ENCODE measurements at places on chromosomes 5 and 9.

DNA sequence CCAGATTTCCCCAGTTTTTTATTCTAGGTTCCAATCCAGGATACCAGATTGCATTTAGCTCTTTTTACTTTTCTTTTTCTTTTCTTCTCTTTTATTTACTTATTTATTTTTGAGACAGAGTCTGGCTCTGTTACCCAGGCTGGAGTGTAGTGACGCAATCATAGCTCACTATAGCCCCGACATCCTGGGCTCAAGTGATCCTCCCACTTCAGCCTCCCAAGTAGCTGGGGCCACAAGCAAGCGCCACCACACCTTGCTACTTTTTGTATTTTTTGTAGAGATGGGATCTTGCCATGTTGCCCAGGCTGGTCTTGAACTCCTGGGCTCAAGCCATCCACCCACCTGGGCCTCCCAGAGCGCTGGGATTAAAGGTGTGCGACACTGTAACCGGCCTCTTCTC lies 48.4 kb downstream of the GSN start:
- DNase-seq = no peak

- DNase-seq = no peak
Observed at GRCh38 chr5:31995006-31995405, 179.1 kb downstream of the GOLPH3 start.

- no peak for DNase-seq
Observed at GRCh38 chr9:9392755-9393154, 1220.0 kb downstream of the PTPRD start.

DNA sequence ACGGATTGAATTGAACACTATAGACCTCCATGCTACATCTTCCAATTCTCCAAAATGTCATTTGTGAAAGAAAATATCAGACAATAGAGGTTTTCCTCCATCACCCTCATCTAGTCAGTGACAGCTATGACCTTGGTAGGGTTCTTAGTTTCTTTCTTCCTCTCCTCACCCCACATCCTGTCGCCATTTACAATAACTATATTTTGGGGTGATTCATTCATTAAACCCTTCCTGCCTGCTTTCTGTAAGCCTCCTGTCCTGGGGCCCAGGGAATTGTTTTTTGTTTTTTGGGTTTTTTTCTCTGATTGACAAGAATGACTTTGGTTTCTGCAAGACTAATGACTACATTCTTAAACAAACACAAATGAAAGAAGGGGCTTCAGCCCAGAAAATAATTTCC lies 82.6 kb downstream of the PRELID2 start:
- DNase-seq = no peak

DNA sequence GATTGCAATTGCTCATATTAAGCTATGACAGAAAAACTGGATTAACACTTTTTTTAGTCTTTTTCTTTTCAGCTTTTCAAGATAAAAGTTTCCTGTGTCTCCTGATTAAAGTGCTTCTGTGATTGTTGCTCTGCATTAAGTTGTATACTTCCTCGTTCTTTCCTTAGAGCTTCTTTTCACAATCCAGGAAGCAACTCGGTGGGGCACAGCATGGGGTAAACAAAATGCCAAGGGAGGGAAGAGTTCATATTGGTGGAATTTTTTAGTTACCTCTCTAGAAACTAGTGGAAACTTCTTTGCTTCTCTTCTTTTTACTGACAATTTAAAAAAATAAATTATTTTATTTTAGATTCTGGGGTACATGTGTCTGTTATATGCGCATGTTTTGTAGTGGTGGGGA lies 37.8 kb upstream of the ARRDC3 start:
- no peak for DNase-seq

- DNase-seq = no peak
Observed at GRCh38 chr5:9295466-9295801, 250.4 kb downstream of the SEMA5A start.

DNA sequence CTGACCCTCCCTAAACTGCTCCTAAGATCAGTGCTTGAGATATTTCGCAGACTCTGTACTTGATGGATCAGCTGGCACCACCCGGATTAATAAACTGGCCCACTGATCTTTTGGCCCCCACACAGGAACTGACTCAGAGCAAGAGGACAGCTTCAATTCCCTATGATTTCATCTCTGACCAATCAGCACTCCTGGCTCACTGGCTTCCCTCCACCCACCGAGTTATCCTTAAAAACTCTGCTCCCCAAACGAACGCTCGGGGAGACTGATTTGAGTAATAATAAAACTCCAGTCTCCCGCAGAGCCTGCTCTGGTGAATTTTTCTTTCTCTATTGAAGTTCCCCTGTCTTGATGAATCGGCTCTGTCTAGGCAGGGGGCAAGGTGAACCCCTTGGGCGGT lies 36.5 kb upstream of the CD180 start:
- no peak for DNase-seq

DNA sequence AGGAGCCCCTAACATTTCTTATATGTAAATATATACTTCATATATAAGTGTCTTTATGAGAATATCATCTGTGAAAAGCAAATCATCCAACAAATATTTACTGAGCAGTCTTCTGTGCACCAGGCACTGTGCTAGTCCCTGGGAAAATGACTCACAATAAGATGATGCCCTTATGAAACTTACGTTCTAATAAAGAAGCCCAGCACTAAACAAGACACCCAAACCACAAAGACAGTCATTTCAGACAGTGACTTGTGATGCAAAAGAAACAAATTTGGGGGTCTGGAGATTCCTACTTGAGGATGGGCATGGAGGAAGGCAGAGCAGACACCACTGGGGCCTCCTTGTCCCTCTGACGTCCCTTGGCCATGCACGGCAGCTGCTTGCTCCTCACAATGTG lies 30.6 kb upstream of the PPP1R2B start:
- no peak for DNase-seq

GRCh38 chr9:88697764-88698432 lies 162.9 kb downstream of the NXNL2 start:
- no peak for DNase-seq

DNA sequence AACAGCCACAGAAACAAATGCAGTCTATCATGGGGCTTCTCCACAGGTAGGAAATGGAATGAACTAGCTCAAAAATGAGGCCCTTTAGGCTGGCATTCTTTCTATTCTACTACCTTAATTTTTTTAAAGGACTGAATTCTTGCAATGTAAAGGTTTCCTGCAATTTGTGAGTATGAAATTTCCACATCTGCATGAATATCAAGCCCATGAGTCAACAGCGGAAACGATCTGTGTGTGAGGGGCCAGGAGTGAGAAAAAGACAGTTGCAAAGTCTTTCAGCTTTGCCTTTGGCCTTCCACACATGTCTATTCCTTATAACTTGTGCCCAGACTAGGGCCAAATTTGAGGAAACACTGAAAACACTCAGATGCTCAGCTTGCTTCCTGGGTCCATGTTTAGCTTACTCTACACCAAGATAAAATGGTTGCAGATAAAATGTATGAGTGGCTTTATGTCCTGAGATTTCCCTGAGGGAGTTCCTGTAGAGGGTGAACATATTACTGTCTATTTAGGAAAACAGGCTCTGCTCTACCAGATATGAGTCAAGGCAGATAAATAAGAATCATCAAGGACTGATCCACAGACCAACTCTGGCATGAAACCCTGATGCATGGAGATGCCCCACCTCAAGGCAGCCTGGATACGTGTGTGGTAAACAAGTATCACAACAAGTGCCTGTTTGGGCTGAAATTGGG lies 46.5 kb downstream of the RETREG1 start:
- peak; percentile 32 for DNase-seq

DNA sequence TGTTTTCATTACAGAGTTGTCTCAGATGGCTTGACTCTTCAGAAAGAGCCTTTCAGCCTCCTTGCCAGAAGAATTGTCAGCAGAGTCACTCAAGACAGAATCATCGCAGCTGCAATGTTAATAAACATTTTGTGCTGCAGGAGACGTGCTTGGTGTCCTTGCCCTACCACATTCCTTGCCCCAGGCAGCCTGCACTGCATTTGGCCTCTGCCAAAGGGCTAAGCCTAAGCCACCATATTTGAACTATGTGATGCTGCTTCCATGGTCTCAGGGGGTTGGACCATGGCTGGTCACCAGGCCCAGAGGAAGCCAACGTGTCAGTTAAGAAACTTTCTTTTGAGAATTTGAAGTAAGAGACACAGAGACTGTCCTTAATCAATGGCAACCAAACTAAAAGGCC lies 145.4 kb downstream of the ACTL7B start:
- no peak for DNase-seq

- no peak for DNase-seq
Observed at GRCh38 chr5:127451096-127451495, 66.3 kb upstream of the PRRC1 start.

DNA sequence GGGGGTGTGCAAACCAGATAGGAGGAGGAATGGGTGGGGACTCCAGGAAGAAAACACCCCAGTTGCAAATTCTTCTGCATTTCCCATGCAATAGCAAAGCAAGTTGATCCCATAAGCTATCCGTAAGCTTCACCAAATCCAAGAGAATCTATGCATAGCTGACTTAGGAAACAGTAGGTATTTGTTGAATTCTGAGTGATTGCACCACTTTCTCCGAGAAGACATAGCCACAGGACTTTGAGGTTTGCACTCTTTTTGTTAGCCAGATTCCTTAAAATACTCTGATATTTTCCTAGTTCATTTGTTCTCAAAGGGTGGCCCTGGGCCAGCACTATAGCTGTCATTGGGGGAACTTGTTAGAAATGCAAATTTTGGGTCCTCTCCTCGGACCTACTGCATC lies 271.9 kb downstream of the SLIT3 start:
- DNase-seq = peak; percentile 18

- DNase-seq = no peak
Observed at GRCh38 chr9:89505911-89506310, 8.0 kb upstream of the SEMA4D start.

- no peak for DNase-seq
Observed at GRCh38 chr5:172868436-172868923, 34.4 kb downstream of the ERGIC1 start.

- no peak for DNase-seq
Observed at GRCh38 chr9:16532681-16533450, 337.6 kb downstream of the BNC2 start.

DNA sequence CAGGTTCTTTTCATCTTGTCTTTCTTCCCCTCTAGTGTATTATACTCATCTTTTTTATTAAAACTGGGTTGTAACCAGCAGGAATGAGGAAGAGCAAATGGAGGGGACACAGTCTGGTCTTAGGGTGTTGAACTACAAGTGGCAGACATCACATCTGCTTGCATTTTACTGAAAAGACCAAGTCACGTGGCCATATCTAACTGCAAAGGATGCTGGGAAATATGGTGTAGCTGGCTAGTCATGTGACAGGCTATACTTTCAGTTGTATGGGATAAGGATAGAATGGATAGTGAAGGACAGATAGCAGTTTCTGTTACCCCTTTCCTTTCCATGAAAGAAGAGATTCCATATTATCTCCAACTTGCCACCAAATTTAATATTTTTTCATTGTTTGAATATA lies 13.0 kb upstream of the FGD3 start:
- DNase-seq = no peak

GRCh38 chr5:94432499-94432898 lies 185.9 kb downstream of the KIAA0825 start:
- no peak for DNase-seq

DNA sequence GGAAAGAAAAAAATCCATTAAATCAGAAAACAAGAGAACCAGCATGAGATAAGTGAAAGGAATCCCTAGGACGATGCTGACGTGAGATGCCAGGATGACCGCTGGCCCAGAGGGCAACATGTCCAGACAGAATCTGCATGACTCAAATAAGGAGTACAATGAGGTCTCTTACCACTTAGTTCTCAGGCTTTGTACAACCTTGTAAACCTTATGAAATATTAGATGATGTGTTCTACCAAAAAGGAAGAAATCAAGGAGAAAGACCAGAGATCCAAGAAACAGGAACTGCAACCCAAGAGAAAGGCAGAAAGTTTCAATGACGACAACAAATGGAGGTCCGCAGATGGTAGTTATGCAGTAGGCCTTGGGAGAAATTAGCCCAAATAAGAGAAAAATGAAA lies 2.8 kb upstream of the GPR150 start:
- DNase-seq = no peak

GRCh38 chr5:126070481-126070880 lies 352.7 kb upstream of the GRAMD2B start:
- no peak for DNase-seq

DNA sequence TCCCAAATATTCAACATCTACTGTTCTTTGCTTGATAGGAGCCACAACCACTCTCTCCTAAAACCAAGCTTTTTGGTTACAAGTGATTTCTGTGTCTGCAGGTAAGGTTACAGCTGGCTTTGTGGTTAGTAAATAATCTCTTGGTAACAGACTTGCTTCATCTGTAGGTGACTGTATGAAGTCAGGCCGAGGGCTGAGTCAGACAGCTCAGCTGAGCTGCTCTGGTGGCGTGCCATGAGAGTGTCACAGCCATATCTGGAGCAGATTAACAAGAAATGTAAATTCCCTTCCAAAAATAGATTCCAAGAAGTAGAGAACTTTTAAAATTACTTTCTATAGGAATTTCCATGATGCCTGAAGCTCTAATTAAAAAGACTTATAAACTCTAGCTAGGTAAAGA lies 23.7 kb upstream of the TAS2R1 start:
- peak; percentile 78 for DNase-seq

DNA sequence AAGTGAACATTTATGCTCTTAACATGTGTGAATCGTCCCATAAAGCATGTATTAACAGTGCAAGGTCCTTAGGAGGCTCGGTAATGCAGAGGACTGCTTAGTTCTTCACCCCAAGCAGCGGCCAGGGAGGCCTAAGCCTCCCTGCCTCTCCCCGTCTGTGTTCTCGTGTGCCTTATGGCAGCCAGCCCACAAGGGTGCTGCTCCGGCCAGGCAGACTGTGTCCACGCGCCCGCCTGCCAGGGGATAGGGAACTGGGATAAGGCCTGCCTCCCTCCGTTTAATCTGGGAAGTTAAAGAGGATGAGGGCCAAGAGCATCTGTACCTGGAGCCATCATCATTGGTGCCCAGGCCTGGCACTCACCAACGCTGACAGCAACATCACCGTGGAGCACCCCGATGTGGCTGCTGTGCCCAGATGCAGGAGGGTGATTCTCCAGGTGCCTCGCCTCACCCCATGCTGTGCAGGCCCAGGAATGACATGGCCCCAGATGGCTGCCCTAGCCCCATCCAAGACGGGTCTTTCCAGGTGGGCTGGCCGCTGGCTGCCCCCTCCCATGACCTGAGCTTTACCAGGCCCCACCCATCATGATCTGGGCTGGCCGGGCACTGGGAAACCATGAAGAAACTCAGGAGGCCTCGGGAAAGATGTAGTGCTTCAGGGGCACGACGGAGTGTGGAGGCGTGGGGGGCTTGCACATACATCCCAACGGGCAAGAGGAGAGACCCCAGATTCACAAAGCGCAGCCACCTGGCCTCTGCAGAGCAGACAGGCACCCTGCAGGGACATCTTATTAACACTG lies 35.6 kb upstream of the SUSD3 start:
- no peak for DNase-seq

DNA sequence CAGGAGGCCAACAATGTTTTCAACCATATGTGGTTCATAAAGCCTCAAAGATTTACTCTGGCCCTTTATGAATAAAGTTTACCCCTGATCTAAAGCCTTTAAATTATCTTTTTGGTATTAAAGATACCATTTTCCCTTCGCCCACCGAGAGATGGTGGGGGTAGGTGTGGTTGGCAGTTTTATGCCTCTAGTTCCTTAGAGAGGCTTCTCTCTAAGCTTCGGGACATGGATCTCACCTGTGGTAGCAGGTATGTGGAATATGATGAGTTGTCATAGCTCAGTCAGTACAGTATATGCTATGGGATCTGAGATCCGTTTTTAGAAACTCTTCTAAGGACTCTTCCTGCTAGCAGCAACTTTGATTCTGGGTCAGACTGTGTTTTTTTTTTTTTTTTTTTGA lies 2.3 kb downstream of the UQCRQ start:
- no peak for DNase-seq

Data from fibroblast of skin of left biceps (primary cell).